ENCODE measurements at places on chromosomes 12 and 14.

- peak; percentile 36 for DNase-seq
Observed at GRCh38 chr12:115096588-115097397, 412.8 kb upstream of the TBX3 start.

DNA sequence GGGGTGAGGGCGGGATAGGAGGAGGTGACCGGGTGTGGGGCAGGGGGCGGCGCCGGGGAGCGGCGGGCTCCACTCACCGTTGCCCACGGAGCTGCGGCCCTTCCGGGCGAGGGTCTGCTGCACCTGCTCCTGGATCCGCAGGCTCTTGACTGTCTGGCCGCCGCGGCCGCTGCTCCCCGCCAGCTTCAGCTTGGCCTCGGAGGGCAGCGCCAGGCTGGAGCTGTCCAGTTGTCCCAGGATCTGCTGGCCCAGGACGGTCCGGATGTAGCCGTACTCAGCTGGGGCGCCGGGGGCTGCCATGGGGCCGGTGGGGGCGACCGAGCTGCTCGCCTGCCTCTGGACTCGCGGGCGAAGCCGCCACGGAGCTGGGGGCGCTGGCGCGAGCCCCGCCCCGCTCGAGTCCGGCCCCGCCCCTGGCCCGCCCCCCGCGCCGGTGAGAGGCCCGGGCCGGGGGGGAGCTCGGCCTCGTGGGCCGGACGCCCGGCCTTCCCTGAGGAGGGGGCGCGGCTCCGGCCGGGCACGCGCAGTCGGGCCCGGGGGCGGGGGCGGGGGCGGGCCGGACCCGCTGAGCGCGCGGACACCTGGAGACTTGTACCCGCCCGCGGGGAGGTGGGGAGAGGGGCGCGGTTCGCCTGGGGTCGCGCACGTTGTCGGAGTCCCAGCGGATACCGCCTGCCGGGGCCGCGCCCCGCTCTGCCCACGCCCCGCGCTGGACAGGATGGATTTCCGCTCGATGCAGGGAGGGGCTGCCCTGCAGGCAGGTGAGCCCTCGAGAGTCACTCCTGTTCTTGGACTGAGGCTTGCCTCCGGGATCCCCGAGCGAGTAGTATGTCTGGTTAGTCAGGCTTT lies at the start of gene PKP2:
Gene PKP2, minus strand, starts transcription at position 346 of the 849 bp plus-strand sequence. Its CDS starts 46 bp downstream, at position 300.
- DNase-seq: no peak

GRCh38 chr14:91368776-91369416 lies 48.7 kb downstream of the CCDC88C start:
- no peak for DNase-seq

- peak; percentile 52 for DNase-seq
Observed at GRCh38 chr12:102765736-102766135, 151.3 kb downstream of the PAH start.

GRCh38 chr12:132140918-132141841 lies 2.9 kb downstream of the DDX51 start:
- DNase-seq: no peak

- no peak for DNase-seq
Observed at GRCh38 chr12:58967561-58967960, 47.3 kb upstream of the LRIG3 start.

GRCh38 chr12:125187148-125187745 lies 122.0 kb downstream of the AACS start:
- DNase-seq: no peak

All from non-pigmented ciliary epithelial cell (primary cell).